Activated CD8-positive, alpha-beta T cell treated with anti-CD3 and anti-CD28 coated beads for 36 hours (primary cell): ENCODE measurements at places on chromosomes 3 and 15. TPM values are rescaled to one million over a fixed set of nuclear protein-coding genes. Genes with fewer than 3 reads are reported as not detected.

The CCNB2 gene
- 61.9 TPM for total RNA-seq

The ECE2 gene
- total RNA-seq, result not detected

The PDE8A gene
- 24.4 TPM for total RNA-seq

The VPS39 gene
- 47.3 TPM for total RNA-seq

The TMC3 gene
- not detected for total RNA-seq

The BDH1 gene
- 118 TPM for total RNA-seq

The CNTN3 gene
- not detected for total RNA-seq

The OXTR gene
- 2.0 TPM for total RNA-seq

The CORO2B gene
- total RNA-seq, result not detected

The A4GNT gene
- total RNA-seq, result not detected

The LMAN1L gene
- total RNA-seq, result not detected

The SLC38A3 gene
- not detected for total RNA-seq

The NPTN gene
- total RNA-seq, result 33.6 TPM

The SKOR1 gene
- total RNA-seq, result 0.09 TPM

The MAP1A gene
- 0.78 TPM for total RNA-seq

The GHSR gene
- not detected for total RNA-seq

The FILIP1L gene
- 0.11 TPM for total RNA-seq

The COX17 gene
- 86.7 TPM for total RNA-seq

The PTX3 gene
- total RNA-seq, result 0.27 TPM

The OSTN gene
- total RNA-seq, result not detected
